SJCRH30 (cell line): ENCODE measurements at places on chromosomes 2 and 18. TPM values are rescaled to one million over a fixed set of nuclear protein-coding genes. Genes with fewer than 3 reads are reported as not detected.

DNA sequence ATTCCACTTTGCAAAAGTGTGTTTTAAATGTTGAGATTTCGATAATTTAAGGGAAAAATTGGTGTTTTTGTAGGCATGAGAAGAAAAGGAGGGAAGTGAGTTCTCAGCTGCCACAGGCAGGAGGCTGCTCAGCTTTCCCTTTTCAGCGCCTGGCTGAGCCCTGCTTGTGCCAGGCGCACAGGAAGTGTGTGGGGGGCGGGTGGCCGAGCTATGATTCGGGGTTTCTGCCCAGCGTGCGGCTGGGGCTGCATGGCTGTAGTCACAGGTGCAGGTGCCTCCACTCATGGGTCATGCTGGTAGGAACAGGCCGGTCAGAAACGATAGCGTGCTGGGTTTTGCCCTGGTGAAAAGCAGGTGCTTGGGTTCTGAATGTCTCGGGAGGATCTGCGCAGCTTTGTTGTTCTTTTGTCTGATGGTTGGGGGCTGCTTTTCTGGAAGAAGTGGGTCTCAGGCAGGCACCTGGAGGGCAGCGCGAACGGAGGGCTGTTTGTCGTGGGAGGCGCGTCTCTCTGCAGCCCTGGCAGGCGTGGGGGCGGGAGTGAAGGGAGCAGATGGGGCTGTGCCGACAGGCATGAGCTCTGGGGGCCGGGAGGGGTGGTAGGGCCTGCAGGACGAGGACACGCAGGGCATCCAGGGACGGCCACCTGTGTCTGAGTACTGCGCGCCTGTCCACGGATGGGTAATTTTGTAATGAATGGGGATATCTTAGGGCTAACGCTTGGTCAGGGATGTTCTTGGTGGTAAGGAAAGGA, 2.1 kb downstream of the KCNG2 start:
- no peak for DNase-seq

DNA sequence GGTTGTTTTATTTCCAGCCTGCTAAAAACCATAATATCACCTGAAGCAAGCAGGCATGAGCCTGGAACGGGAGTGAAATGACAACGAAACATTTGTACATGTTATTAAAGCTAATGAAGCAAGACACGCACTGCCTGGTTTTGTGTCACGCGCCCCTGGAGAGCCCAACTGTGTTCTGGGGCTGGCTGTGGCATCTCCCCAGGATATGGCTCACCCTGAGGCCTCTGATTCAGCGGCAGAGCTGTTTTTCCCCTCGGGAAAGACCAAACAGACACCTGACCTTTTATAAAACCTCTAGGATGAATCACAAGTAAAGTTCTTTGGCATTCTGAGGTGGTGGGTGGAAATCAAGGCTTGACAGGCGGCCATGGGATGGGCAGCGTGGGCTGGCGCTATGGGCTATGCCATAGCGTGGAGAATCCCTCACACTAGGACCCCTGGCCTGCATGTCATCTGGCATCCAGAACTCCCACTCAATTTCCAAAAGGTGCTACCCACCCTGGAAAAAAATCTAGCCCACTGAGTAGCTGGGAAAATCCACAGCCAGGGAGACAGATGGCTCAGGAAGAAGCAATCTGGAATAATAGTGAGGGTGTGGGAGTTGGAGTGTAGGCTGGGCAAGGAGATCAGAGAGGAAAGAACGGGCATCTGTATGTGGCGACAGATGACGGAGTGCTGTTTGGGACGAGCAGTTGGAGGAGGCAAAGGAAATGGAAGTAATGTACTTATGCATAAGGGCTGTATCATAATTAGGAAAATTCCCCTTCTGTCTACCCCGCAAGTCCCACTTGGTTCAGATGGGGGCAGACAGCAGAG, 262.0 kb downstream of the AFF3 start:
- DNase-seq, result no peak

DNA sequence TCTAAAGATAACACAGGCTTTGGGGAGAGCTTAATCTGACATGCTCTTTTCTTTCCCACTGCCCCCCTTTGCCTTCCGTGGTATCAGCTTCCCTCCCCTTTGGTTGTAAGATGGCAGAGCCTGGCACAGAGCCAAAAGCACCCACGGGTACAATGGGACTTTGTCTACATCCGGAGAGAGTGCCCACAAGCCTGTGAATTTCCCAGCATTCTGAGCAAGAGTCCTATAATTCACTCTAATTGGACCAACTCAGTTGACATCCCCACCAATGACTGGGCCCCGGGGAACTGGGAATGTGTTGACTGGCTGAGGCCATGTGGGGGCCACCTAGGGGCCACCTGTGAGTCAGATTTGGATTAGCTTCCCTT, 20.1 kb upstream of the C2orf72 start:
- DNase-seq, result peak; percentile 82

Gene STRADB
- total RNA-seq, result 26.5 and 27.6 TPM in 2 replicates

GRCh38 chr2:5569256-5569655, 122.9 kb upstream of the SOX11 start:
- no peak for DNase-seq

Gene ADRA2B
- not detected in 2 replicates for total RNA-seq

DNA sequence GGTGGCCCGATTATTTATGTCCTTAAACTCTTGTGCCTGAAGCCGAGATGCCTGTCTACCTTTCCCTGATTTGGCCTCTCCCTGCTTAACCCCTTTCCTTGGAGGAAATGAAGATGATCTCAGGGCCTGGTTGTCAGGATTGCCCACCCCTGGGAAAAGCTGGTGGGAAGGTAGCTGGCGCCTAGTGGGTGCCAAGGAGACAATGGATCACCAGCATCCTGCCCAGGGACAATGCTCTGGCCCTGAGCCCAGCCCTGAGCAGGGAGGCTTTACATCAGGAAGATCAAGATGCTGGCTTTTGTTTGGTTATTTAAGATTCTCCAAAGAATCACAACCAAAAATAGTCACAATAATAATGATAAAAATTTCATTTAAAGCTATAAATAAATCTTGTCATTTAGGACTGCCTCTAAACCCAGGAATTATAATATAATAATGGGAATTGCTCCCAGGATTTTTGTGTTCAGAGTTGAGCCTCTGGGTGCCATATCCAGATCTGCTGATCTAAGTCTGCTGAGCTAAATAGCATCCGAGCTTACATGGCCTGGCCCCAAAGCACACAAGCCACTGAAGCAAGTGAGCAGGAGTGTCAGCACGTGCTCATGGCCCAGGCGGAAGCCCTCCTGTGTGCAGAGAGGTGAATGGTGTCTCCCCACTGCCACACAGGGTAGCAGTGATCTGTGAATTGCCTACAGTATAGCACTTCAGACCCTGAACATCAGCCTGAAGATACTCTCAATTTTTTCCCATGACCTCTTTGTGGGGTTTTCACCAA, 57.8 kb upstream of the MAP3K20 start:
- DNase-seq, result no peak

- DNase-seq, result no peak
These were observed 7.8 kb downstream of the NT5DC4 start for GRCh38 chr2:112728378-112729175.

Gene NEB
- 64.0 and 74.9 TPM in 2 replicates for total RNA-seq

DNA sequence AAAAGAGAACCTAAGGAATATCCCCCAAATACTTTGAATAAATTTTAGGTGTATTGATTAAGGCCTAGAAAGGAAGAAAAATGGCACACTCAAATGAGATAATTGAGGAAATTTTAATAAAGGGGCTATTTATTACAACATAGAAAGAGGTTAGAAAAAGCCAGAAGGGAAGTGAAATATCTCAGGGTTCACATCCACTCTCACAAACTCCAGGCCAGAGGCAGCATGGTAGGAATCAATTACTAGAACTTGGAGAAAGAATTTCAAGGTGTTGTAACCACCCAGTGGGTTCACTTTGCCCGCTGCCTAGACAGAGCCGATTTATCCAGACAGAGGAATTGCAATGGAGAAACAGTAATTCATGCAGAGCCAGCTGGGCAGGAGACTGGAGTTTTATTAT, 617.5 kb upstream of the ACVR2A start:
- no peak for DNase-seq

DNA sequence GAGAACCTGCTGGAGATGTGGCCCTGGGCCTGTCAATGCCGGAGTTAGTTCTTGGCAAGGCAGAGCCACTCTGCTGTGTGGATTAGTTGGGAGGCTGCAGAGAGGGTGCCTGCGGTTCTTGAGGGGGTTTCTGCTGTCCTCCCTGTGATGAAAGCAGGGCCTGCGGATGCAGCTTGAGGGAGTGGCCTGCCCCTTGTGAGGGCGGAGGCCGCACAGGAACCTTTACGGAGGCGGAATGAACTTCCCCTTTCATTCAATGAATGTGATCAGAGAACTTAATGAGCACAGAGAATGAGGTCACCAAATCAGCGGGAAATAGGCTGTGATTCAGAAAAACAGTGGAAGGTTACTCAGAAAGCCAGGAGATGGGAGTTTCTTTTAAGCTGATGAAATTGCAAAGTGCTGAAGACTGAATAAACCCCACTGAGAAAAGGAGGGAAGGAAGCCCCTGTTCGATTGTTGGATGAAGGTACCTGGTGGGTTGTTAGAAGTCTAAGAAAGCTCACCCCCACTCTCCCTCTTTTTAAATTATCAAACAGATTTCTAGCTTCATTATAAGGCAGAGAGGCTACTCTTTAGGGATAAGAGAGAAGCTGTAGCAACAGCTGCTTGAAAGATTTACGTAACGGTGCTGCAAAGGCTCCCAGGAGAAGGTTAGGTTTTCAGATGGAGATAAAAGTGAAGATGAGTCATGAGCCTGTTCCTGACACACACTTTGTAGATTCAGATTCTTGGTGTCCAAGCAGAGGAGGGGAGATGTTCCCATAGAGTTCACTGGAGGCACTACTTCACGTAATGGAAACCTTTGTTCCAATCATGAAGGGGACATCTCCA, 47.4 kb downstream of the VWA3B start:
- DNase-seq, result peak; percentile 41

- no peak for DNase-seq
These were observed 347.6 kb upstream of the KCNJ3 start for GRCh38 chr2:154350911-154351310.

DNA sequence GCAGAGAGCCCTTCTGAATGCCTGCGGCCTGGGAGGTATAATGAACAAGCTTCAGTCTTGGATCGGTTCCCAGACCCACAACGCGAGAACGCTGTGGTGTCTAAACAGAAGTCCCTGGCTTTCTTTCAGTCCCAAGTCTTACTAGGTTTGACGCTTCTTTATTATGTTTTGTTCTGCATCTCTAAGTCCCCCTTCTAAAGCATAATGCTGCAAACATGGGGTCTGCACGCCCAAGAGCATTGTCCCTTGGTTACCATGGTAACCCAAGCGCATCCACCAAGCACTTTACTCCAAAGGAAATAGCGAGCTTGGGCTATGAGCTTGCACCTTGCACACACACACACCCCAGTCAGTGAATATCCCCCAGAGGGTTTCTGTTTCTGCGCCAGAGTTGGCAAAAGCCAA, 193.7 kb downstream of the INO80D start:
- DNase-seq, result peak; percentile 55

Gene GPR75
- 3.2 and 4.5 TPM in 2 replicates for total RNA-seq

Gene CRYGD
- not detected in 2 replicates for total RNA-seq

DNA sequence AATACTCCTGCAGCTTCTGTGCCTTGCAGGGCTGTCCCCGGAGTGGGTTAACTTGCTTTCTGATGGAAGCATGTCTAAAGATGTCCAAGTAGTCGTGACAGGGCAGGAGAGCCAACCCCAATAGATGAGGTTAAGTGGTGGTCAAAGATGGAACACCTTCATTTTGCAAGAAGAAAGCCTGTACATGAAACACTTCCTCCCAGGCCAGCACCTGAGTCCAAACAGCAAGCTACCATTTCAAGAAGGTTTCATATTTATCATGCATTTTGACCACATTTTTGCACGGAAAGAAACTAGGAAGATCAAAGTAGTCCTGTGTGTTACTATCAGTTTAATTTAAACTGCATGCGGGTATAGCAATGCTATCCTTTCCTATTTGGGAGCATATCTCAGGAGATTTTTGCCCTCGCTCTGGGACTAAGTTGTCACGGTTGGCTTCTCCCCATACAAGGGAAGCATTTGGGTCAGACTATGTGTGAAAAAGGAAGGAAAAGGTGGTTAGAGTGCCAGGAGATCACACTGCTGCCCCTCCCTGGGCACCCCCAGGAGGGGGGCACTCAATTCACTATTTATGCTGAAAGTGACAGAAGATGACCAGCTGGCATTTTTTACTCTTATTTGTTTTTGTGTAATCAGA, 187.6 kb downstream of the ZNF521 start:
- no peak for DNase-seq

DNA sequence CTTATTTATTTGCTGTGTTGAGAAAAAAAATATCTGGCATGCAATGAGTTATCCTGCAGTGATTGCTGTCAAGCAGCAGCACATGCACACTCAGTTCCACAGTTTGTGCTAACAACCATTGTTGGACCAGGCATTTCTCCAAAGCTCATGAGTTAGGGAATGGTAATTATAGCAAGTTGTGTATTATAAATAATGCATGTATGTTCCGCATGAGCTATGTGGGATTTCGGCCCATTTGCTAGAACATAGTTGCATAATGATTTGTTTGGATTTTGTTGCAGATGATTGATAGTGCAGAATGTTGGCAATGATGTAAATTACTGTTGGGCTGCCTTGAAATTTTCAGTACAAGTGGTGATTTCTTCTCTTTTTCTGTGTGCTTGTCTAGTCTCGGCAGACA, 10.7 kb downstream of the KCNJ3 start:
- no peak for DNase-seq

Gene HOXD13
- 11.0 and 13.6 TPM in 2 replicates for total RNA-seq

GRCh38 chr18:13280070-13280795, 61.7 kb downstream of the LDLRAD4 start:
- DNase-seq, result no peak

Gene INSIG2
- total RNA-seq, result 7.4 and 11.0 TPM in 2 replicates

Gene CXCR1
- total RNA-seq, result not detected in 2 replicates

DNA sequence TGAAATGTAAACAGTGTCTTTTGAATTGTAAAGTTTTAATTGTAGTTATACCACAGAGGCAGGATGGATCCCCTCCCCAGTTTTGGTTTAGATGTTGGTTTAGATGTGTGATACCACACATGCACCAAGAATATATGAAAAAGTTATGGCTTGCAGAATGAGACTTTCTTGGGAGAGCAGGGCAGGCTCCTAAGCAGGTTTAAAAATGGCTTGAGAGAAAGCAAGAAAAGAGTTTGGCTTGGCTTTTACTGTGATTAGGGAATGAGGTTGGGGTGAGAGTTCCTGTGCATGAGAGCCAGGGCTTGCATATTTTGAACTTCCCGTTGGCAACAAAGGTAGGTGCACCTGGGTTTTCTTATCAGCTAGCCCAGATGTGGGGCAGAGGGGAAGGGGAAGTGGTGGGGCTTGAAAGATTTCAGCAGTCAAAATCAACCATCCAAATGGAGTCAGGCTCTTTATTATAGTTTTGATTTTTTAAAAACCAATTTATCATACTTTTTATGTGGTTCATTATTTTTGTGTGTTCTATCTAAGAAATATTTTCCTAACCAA, 246.9 kb downstream of the MTX2 start:
- DNase-seq, result no peak

Gene SH3RF3
- total RNA-seq, result 0.28 and 0.30 TPM in 2 replicates
